ENCODE measurements at places on chromosomes 5 and 9. TPM values are rescaled to one million over a fixed set of nuclear protein-coding genes. Genes with fewer than 3 reads are reported as not detected.

The ZNF879 gene
- total RNA-seq, result not detected

The AHRR gene
- 1.9 TPM for total RNA-seq

The CREB3 gene
- total RNA-seq, result 47.1 TPM

The GDF9 gene
- total RNA-seq, result not detected

The ENTPD8 gene
- not detected for total RNA-seq

The HSDL2 gene
- 24.6 TPM for total RNA-seq

The SLC24A2 gene
- not detected for total RNA-seq

The PCDHB8 gene
- 0.40 TPM for total RNA-seq

The GARIN3 gene
- not detected for total RNA-seq

The ITGA1 gene
- 4.7 TPM for total RNA-seq

The RNF145 gene
- 21.8 TPM for total RNA-seq

The FOXD4L4 gene
- total RNA-seq, result not detected

The SLC34A1 gene
- 0.07 TPM for total RNA-seq

The FOXE1 gene
- total RNA-seq, result not detected

Data from PC-3 (cell line).